ENCODE measurements at places on chromosomes 1 and 21.

DNA sequence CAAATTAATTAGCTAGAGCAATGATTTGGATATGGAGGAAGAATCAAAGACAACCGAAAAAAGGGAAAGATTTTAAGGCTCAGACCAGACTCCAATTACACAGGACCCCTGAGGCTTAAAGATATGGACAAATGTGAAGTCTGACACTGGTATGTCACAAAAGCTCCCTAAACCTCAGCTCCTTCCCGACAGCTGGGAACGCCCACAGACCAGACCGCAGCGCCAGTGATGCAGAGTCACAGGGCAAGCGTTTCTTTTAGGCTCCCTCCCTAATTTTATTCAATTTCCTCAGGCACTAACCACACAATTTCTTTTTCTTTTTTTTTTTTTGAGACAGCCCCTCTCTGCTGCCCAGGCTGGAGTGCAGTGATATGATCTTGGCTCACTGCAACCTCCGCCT lies 40.2 kb downstream of the NID1 start:
- no peak for DNase-seq

DNA sequence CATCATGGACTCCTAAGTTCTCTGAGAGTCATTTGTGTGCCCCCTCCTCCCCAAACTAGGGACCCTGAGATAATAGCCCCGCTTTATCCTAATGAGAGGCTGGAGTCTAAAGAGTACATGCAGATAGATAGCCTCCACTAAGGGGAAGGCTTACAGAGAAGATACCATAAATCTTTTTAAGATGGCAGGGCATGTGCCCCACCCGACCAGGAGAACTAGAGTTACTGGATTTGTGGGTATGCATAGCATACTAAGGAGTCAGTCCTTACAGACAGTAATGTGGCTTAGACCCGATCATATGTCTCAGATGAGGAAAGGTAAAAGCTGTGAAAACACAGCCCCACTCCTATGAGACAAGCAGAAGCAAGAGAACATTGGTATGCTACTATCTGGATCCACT lies 25.7 kb upstream of the PKN2 start:
- no peak for DNase-seq

GRCh38 chr21:33238146-33238545 lies 8.4 kb downstream of the IFNAR2 start:
- no peak for DNase-seq

DNA sequence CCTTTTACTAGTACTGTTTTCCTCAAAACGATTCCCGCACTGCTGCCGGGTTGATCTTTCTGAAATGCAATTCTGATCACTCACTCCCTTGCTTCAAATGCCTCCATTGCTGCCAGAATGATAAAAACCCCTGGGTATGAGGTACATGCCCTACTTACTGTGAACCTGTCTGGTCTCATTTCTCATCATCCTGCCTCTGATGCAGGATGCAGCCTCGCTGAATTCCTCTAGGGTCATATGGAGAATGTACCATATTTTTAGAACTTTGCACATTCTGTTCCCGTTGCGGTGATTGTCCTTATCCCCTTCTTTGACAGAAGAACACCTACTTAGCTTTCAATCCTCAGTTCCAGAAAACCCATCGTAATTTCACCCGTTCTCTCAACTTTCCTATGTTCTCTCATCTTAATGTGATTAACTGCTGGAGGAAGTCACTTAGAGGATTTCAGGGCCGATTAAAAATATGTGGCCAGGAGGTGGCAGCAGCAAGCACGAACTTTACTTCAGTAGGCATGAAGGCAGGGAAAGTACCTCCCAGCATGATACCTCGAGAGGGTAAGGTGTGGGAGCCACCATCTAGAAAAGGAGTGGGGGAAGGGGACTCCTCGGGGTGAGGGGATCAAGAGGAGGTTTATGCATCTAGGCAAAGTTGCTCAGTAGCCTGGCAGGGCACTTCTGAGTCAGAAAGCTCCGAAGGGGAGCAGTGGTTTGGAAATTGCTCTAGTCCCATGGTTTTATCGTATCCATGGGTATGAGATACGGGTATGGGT lies 361.5 kb upstream of the ZP4 start:
- peak; percentile 45 for DNase-seq

DNA sequence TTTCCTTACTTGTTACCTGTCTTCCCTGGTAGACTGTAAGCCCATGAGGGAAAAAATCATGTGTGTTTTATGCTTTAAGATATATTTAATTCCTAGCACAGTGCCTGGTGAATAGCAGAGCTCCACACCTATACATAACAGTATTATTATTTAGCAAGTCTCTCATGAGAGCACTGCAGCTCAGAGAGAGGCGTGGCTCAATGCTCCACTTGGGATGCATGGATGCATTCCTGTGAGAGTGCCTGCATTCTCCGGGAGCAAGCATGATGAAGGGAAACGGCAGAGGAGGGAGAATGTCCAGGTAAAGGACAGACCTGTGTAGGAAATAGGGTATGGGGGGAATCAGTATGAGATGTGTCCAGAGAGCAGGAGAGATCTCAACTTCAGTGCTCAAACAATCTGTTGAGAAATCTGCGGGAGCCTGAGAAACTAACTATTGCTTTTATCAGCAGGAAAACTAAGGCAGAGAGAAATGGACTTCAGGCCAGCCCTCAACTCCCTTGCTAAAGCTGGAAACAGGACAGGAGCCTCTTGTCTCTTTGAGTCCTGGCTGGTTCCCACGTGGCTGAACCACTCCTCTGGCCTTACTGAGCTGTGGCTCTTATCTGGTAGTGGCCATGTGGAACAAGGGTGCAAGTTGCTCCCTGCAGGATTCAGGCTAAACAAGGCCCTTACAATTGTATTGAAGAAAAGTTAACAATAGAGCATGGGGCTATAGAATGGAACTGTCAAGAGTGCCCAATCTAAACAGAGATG lies 113.1 kb downstream of the KCNN3 start:
- DNase-seq, result no peak

GRCh38 chr1:101316256-101316655 lies 79.4 kb downstream of the S1PR1 start:
- DNase-seq, result no peak

DNA sequence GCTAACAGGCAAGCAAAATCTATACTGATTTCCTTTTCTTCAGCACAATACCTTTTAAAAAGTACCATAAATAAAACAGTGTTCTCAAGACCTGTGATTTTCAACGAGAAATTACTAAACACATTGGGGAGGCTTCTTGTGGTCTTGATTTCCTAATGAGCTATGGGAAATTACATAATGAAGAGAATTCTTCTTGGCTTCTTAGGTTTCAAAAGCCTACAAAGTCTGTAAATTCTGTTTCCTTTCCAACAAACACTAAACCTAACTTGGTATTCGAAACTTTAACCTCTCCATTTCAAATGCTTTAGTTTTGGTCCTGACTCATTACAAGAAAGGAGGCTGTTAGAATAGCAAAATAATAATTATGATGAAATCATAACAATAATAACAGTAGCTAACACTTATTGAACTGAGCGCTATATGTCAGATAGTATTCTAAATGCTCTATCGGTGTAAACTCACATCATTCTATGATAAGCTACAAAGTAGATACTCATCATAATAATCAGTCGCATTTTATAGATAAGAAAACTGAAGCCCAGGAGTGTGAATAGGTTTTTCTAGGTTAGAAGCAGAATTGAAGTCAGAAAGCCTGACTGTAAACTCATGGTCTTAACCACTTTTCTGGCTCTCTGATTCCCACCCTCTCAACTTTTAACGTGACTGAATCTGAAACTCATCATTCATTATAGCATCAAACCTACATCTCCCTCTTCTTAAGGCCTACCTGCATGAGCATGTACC lies 486.7 kb downstream of the SMYD3 start:
- DNase-seq, result peak; percentile 71

DNA sequence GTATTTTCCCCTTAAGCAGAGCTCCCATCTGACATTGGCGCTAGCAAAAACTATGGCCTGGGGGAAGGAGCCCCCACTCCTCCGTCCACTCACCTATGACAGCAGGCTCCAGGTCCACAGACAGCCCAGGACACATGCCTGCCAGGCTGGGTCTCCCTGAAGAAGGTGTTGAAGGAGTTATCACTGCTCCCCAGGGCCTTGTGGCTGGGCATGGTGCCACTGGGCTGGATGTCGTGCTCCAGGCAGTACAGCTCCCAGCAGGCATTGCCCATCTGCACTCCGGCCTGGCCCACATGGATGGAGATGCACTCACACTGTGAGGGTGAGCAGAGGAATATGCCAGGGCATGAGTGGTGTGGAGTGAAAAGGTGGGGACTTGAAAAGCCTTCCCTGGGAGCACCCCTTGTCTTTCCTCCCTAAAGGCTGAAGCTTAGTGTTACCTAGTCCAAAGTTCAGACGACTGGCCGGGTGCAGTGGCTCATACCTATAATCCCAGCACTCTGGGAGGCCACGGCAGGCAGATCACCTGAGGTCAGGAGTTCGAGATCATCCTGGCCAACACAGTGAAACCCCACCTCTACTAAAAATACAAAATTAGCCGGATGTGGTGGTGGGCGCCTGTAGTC lies 30.0 kb downstream of the RABIF start:
- DNase-seq, result no peak

DNA sequence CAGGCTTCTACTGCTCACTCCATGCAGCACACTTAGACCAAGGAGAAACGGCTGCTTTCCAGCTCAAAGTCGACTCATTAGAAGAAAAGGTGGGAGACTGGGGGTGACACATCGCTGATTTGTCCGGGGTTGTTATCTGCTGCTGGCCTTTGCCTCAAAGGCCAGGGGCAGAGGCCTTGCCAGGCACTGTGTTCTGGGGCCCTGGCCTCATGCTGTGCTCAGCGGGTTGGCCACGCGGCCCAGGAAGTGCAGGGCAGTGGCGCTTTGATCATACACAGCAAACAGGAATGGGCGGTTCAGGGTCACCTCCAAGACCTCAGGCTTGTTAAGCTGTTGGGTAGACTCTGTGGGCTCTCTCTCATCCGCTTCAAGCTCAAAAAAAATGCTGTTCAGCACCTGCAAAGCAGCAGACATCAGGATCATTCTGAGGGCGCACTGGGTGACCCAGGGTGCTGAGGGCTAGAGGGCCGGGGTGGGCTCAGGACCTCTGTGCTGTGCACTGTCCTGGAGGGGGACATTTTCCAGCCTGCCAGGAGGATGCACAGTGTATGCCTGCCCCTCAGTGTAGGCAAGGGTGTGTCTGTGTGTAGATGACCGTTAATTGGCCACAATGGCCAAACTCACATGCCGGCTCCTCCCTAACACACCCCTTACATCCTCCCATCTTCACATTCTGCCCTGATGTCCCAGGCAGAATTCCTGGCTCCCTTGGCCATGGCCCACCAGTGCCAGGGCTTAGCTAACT lies 10.8 kb downstream of the AGT start:
- no peak for DNase-seq

DNA sequence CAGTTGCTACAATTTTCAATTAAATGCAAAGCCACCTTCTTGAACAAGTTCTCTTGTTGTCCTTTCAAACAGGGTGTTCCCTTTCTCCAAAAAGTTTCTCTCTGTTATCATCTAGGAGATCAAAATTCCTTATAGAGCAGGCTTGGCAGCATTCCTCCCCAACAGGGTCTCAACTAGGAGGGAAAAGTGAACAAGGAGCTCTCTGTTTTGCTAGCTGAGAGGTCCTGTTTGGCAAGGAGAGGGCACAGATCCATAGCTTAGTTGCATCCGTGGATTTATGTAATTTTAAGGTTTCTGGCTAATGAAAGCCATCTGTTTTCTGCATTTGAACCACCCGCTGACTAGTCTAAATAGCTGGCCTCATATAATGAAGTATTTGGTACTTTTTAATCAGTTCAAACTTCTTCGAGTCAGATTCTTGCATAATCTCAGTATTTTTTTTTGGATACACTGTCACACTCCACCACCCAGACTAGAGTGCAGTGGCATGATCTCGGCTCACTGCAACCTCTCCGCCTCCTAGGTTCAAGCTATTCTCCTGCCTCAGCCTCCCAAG lies 54.0 kb downstream of the APP start:
- DNase-seq, result no peak

DNA sequence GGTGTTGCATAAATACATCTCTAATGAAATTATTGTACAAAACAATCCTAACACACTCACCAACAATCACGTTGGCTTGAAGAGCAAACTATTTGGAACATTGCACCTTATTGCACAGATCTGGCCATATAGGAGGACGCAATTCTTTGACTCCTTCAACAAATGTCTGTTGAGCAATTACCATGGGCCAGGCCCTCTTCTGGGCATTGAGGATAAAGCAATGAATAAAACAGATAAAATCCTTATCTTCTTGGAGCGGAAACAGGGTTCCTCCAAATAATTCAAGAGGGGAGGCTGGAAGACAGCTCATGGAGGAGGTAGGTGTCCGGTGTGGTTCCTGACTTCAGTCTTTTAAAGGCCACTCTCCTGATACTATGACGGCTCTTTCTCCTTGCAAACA lies 43.3 kb downstream of the PAX7 start:
- no peak for DNase-seq

GRCh38 chr1:45583666-45584350 lies at the start of gene NASP:
Gene NASP (plus strand): TSS chr1:45584041. CDS start chr1:45584147, 106 bp downstream.
- DNase-seq, result peak; percentile 74

GRCh38 chr1:975365-975764 lies 6.5 kb downstream of the PERM1 start:
- no peak for DNase-seq

DNA sequence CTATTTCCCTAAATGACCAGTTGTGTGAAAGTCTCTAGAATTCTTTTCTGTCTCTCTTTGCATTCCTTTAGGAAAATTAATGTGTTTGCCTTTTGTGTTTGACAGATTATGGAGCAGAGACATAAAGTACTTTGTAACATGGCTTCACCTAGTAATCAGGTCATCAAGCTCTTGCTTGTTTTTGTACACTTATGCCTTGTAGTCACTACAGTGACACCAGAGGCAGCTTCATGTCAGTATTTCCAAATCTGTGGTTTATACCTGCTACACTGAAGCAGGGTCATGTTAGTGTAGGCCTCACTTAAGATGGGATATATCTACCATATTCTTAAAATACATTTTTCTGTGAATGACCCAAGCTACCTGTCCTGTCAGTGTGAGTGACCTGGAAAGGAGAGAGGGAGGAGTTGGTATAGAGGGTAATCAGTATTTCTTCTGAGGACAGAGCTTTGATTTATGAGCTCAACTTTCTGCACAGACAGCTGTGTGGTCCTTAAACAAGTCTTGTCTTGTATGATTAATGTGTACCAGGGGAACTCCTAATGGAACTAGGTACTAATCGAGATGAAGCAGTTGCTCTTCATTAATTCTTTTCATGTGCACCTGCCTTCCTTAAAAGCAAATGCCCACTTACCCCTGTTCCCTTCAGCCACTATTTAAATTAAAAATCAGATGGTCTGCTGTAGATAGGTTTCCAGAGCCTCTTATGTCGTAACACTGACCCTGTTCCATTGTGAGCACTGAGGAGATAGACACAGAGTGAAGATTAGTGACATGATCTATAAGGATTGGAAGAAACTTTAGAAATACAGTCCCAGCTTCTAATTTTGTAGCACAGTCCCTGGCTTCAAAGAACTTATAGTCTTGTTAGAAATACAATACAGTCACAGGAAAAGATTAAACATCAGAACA lies 45.7 kb downstream of the MACO1 start:
- no peak for DNase-seq

- DNase-seq, result no peak
Measured at GRCh38 chr1:205271277-205271676, 43.5 kb downstream of the TMCC2 start.
